ENCODE measurements at places on chromosomes 2 and 18. TPM values are rescaled to one million over a fixed set of nuclear protein-coding genes. Genes with fewer than 3 reads are reported as not detected.

GRCh38 chr2:10220902-10221391 is 81.8 kb upstream of the HPCAL1 start:
- DNase-seq: no peak

GRCh38 chr2:184041077-184041476 is 557.3 kb upstream of the ZNF804A start:
- no peak for DNase-seq

GRCh38 chr2:173298536-173299097 is 56.1 kb upstream of the CDCA7 start:
- peak; percentile 11 for DNase-seq

- no peak for DNase-seq
Measured at GRCh38 chr18:59360381-59360780, 1.3 kb upstream of the LMAN1 start.

The ORC4 gene
- 18.3 TPM for total RNA-seq
